ENCODE measurements at places on chromosomes 11 and 22.

DNA sequence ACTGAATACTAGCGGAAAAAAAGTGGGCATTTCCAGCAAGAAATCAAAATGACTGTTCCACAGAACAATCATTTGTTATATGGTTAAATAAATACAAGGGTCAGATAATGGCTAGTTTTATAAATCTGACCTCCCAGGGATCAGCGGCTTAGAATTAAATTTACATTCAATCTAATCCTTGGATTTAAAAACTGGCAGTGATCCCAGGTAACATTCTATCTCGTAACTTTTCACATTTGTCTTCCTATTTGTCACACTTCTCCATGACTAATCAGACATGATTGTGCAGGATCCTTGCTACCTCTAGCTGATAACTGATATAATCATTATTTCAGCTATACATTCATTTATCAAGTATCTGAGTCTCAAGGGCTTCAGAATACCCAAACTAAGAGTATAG, 2.9 kb upstream of the MMP3 start:
- no peak for DNase-seq

- DNase-seq, result no peak
Measured at GRCh38 chr11:64880240-64881001, 2.0 kb upstream of the EHD1 start.

- DNase-seq, result no peak
Measured at GRCh38 chr11:19027829-19028595, 32.5 kb downstream of the MRGPRX2 start.

- no peak for DNase-seq
Measured at GRCh38 chr11:35105319-35106079, 33.5 kb upstream of the CD44 start.
